ENCODE measurements at places on chromosomes 13 and 19. TPM values are rescaled to one million over a fixed set of nuclear protein-coding genes. Genes with fewer than 3 reads are reported as not detected.

The LIG1 gene
- 55.9 TPM for total RNA-seq

The PLIN5 gene
- total RNA-seq: not detected

The ERICH6B gene
- total RNA-seq: not detected

The FXYD7 gene
- not detected for total RNA-seq

The RNF225 gene
- total RNA-seq: not detected

DNA sequence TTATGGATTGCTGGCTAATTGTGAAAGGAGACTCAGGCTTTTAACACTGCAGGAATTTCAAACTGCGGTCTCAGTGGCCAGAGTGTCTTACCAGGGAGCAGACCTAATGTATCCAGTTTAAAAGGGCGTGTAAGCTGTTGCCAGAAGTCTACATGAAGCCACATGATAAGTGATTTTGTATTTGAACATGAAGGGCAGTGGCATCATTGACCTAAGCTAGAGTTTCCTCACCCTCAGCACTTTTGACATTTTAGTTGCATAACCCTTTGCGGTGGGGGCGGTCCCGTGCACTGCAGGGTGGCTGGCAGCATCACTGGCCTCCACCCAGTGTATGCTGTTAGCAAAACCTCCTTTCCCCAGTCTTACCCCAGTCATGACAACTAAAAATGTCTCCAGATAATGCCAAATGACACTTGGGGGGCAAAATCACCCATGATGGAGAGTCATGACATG is 23.7 kb upstream of the GPR18 start:
- DNase-seq: no peak

DNA sequence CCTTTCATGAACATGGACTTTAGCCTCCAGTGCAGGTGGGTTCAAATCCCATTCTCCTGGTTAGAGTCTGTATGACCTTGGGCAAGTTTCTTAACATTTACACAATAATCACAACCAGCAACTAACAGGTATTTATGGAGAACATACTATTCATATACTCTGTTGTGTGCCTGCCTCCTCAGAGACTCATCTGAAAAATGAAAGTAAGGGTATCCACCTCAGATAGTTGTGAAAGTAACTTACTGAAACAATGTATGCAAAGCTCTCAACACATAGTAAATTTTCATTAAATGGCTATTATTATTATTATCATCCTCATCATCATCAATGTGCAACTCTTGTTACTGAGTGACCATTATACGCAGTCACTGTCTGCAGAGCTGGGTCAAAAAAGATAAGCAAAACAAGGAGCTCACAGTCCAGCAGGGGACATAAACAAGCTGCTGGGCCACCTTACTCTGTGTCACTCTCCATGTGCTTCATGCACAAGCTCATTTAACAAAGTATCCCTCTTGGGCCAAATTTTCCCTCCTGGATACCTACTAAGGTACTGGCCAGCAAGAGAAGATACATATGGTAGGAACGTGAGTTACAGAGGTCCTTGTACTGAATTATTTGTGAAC is 70.9 kb upstream of the FNDC3A start:
- DNase-seq: no peak

- no peak for DNase-seq
These were observed 42.0 kb upstream of the MCF2L start for GRCh38 chr13:112926993-112927392.

- DNase-seq: no peak
These were observed 2.8 kb downstream of the KCTD4 start for GRCh38 chr13:45198041-45198440.

DNA sequence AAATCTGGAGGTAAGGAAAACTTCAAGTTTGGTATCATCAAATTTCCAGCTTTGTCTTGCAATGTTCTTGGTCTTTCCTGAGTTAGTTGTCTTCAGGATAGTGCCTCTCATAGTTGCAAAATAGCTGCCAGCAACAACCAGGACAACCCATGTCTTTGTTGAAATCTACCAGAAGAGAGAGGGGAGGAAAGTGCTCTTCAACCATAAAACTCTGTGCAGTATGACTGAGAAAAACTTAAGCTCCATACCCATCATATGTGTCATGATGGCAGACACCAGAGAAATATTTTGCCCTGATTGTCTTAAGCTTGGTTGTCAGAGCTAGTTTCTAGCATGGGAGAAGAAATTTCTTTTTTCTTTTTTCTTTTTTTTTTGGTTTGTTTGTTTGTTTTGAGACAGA is 103.3 kb downstream of the SPRY2 start:
- DNase-seq: peak; percentile 37

GRCh38 chr13:28421676-28422410 is 73.1 kb downstream of the FLT1 start:
- DNase-seq: no peak

DNA sequence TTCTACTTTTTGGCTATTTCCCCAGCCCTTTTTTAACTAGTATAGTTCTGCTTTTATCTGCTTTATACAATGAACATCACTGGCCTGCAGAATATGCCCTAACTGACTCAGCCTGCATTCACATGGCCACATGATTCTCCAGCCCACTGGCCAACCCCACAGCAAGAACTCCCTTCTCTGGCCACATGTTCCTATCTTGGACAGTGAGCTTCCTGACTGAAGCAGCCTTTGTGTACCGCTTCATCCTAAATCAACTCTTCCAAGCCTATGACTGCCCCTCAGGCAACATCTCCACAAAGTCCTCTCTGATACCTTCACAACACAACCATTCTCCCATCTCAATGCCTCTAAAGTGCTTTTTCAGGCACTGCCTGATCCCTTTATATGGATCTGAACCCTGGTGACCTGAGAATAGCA is 214.1 kb downstream of the COL4A1 start:
- no peak for DNase-seq

GRCh38 chr13:100983111-100983510 is 308.5 kb upstream of the TMTC4 start:
- no peak for DNase-seq

- peak; percentile 96 for DNase-seq
These were observed 6.0 kb downstream of the EHD2 start for GRCh38 chr19:47719047-47719859.

GRCh38 chr13:32247887-32248286 is 67.3 kb downstream of the ZAR1L start:
- no peak for DNase-seq

DNA sequence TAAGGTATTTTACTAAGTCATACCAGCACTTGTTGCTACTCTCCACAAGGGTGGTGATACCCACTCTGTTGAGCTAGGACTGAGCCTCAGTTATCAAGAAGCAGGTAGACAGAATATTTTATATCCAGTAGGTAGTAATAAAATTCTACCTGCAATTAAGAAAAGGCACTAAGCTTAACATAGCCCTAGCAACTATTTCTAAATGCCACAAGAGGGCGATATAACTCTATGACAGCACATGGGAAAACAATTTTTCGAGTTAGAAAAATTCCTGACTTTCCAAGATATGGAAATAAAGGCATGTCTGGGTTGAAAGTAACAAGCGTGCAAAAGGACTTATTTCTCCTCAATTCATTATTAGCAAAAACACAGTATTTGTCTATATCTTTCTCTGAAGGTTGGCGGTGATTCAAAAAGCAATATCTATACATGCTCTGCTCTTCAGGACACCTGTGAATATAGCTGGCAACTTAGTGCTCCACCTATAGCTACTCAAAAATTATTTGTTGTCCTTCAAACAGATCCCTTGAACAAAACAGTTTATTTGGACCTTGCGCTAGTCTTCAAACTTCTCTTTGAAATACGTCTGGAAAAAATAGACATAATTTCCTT is 14.7 kb downstream of the CCDC169 start:
- peak; percentile 35 for DNase-seq

DNA sequence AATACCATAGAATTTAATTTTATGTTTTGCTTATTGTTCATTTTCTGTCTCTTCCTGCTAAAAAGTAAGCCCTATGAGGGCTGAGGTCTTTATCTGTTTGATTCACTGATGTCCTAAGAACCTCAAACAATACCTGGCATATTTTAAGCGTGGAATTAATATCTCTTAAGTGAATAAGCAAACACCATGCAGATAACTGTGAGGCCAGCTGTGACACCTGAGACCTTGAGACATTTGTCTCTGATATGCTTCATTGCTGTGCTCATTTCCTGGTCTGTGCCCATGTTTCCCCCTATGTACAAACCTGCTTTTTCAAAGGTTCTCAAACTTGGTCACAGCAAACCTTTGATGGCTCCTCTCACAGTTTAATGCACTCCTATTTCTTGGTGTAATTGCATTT is 254.6 kb downstream of the COG6 start:
- DNase-seq: no peak

GRCh38 chr13:50459046-50459445 is 384.4 kb downstream of the DLEU7 start:
- DNase-seq: no peak

- peak; percentile 62 for DNase-seq
These were observed 493 bp upstream of the LHFPL6 start for GRCh38 chr13:39603424-39603947.
